ENCODE measurements at places on chromosomes 6 and 20.

DNA sequence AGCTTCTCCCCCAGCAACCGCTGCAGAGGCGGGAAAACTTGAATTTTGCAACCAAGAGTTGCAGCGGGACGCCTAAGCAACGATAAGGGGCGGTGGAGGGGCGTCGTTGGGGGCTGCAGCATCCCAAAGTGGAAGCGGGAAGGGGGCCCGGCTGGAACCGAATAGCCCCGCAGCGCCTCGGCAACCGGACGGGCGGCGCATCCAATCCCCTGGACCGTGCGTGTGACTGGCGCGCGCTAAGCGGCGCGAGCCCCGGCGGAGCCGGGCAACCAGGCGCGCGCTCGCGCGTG, 670 bp upstream of the PARD6B start:
- no peak for DNase-seq

DNA sequence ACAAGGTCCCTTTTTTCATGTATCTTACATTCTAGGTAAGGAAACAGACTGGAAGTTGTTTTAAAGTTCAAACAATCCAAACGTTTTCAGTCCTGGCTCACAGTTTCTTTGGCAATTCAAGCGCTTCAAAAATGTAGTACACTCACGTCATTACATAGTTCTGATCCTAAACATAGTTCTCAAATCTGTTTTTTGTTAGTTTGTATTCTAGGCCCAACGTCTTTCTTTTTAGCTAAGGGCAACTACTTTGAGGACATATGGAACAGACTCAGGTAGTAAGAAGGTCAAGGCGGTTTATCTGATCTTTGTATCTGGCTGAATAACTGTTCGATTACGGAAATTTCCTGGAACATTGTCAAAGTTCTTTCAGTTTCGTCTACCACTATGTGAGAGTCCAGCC, 36.9 kb upstream of the PLCB4 start:
- no peak for DNase-seq

GRCh38 chr20:19317237-19318069, 105.0 kb downstream of the SLC24A3 start:
- DNase-seq: no peak

DNA sequence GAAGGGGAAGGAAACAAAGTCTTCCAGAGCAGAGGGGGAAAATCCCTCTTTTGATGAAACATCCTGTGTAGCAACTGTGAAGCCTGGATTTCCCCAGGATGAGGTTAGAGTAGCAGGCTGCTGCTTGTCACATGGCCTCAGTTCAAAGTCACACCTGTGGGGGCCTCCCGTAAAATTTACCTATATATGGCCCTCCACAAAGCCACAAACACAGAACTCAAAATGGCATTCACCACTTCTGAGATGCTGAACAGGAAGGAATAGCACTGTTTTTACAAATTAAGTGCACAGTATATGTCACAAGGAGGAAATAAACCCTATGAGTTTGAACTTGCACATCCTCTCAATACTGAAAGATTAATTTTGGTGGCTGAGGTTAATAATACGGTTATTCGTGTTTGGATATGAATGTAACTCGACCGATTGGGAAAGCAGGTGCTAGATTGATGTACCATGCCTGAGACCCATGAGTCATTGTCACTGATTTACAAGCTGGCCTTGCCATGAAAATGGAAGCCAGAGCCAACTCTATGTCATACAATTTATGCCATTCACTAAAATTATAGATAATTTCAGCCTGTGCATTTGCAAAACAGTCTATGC, 70.6 kb downstream of the SGK1 start:
- DNase-seq: peak; percentile 47

DNA sequence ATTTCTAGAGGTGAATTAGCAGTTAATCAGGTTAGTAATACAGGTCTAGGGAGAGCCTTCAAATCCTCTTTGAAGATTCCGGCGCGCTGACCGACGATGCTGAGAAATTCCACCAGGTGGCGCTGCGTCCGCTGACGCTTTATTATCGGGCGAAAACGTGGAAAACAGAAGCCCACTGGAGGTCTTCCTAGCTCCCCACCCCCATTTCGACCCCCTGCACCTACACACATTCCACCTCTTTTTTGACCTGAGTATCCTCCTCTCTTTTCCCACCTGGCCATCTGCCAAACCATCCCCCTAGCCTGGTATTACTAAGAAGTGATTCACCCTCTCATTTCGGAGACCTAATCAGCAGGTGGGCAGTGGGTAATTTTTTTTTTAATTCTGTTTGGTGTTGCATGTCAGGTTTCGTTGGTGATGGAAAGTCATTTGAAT, 65.4 kb upstream of the RIN2 start:
- DNase-seq: peak; percentile 53

- DNase-seq: no peak
Measured at GRCh38 chr6:170102038-170102437, 188.8 kb downstream of the DLL1 start.

DNA sequence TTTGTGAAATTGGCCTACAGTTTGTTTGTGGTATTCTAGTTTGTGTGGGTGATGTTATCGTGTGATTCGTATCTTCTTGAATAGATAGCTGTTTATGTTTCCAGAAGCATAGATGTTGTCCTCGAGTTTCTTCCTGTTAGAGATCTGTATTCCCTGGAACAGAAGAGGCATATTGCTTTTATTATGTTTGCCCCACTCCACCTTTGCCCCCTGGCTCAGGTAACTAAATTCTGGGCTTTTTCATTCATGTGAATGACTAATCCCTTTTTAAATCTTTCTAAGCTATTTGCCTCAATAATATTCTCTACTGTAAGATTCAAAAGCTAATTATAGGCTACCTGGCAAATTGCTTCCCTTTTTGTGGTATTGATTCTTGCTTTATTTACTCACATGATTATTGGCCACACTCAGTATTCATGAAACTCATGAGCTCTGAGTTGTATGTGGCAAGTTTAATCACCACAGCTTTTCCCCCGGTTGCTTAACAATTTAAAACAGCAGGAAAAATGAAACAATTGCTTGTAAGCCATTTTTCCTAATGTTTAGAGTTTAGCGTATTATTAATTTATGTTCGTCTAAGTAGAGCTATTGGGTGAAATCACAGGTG, 12.6 kb downstream of the RNF217 start:
- DNase-seq: no peak

All from memory B cell (primary cell).